ENCODE measurements at places on chromosomes 2 and 18.

DNA sequence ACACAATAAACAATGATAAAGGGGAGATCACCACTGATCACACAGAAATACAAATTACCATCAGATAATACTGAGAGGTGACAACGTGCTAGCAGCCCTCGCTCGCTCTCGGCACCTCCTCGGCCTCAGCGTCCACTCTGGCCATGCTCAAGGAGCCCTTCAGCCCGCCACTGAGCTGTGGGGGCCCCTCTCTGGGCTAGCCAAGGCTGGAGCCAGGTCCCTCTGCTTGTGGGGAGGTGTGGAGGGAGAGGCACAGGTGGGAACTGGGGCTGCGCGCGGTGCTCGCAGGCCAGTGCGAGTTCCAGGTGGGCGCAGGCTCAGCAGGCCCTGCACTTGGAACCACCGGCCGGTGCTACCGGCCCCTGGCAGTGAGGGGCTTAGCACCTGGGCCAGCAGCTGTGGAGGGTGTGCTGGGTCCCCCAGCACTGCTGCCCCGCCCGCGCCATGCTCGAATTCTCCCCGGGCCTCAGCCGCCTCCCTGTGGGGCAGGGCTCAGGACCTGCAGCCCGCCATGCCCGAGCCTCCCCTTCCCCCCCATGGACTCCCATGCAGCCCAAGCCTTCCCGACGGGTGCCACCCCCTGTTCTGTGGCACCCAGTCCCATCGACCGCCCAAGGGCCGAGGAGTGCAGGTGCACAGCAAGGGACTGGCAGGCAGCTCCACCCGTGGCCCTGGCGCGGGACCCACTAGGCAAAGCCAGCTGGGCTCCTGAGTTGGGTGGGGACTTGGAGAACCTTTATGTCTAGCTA, 340.0 kb upstream of the GULP1 start:
- DNase-seq = no peak

- no peak for DNase-seq
These were observed 7.9 kb downstream of the PCBP1 start for GRCh38 chr2:70094978-70095719.

- peak; percentile 53 for DNase-seq
These were observed 2.3 kb downstream of the ZFP36L2 start for GRCh38 chr2:43224131-43224570.

- DNase-seq = peak; percentile 18
These were observed 26.8 kb downstream of the MPHOSPH10 start for GRCh38 chr2:71157124-71157793.

DNA sequence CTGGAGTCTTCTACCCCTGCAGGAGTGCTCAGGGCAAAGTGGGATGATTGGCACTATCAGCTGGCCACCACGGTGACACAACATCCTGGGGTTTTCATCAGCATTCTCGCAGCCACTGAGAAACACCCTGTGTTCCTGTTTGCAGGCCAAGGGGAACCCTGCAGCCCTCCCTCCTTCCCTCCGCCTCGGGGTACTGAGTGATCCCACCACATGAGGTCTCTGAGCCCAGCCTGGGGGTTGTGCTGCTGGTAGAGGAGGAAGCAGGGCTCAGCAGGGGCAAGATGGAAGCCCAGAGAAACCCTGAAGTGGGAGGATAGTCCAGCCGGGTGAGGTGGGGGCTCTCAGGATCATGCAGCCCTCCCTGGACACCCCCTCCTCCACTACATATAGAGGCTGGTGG, at the start of gene OXER1:
TSS of gene OXER1 (minus strand) at position 40 of the 400 bp plus-strand sequence. CDS start 73 bp downstream, outside the sequence.
- no peak for DNase-seq

GRCh38 chr2:33011941-33012340, 65.2 kb downstream of the LTBP1 start:
- no peak for DNase-seq

- DNase-seq = no peak
These were observed 349.1 kb upstream of the MAP2 start for GRCh38 chr2:209074711-209075110.

- DNase-seq = no peak
These were observed 1262.9 kb downstream of the SUCLG1 start for GRCh38 chr2:83196225-83196624.

DNA sequence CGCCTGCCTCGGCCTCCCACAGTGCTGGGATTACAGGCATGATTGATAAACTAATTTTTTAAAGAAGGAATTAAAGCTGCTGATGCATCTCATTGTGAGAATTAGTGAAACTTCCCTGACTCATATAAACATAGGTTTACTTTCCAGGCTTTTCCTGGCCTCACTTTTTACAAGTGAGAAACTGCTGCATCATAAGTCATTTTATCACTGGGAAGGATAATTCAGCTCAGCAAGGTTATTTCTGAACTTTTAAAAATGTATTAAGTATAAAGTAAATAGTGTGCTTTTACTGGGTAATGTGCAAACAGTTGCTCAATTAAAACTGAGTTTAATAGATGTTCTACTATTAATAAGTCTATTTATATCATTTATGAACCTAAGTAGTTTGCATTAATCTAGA, 1130.3 kb upstream of the CDH2 start:
- no peak for DNase-seq

GRCh38 chr2:9639000-9639602, 8.3 kb upstream of the YWHAQ start:
- no peak for DNase-seq

DNA sequence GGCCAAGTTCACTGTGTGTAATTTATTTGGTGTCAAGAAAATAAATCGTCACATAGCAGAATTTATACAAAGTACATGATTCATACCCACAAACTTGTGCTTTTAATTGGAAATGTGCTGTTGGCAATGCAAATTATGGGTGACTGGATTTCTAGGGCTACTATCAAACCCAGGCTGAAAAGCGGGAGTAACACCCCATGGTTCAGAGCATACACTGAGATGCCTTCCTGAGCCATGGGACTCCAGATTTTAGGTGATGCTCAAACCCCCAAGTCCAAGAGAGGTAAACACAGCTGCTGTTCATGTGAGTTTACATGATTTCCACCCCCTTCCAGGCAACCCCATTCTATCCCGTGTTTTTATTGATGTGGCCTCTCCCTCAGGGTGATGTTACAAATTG, 565.9 kb upstream of the ID2 start:
- no peak for DNase-seq

GRCh38 chr18:58601468-58602266, 27.2 kb downstream of the ALPK2 start:
- no peak for DNase-seq

- no peak for DNase-seq
These were observed 350.8 kb upstream of the RGPD4 start for GRCh38 chr2:107475859-107476258.

DNA sequence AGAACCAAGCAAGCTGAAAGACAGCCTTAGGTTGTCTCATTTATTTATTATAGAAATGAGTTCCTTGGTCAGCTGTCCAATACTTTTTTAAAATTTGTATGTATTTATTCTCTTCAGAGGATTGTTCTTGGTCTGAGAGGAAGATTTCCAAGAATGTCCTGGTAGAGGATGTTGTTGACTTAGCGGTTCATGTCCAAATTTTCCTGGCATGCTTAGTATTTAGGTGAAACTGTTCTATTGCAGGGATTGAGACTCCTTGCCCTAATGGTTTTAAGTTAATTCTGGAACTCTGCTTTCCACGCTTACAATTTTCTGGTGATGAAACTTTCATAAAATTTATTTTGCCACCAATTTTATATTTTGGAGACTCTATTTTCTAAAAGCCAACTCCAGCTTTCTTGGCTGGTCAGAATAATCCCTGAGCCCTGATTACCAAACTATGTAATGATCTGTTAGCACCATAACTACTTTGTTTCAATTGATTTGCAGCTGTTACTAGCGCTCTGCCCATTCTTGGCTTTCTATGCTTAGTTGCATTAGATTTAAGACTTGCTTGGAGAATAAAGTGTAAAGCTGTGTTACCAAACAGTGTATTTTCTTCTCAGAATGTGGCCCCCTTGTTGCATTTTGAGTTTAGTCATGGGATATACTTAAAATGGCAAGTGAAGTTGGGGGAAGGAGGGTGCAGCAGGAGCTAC, 1868.8 kb upstream of the CELF4 start:
- no peak for DNase-seq

DNA sequence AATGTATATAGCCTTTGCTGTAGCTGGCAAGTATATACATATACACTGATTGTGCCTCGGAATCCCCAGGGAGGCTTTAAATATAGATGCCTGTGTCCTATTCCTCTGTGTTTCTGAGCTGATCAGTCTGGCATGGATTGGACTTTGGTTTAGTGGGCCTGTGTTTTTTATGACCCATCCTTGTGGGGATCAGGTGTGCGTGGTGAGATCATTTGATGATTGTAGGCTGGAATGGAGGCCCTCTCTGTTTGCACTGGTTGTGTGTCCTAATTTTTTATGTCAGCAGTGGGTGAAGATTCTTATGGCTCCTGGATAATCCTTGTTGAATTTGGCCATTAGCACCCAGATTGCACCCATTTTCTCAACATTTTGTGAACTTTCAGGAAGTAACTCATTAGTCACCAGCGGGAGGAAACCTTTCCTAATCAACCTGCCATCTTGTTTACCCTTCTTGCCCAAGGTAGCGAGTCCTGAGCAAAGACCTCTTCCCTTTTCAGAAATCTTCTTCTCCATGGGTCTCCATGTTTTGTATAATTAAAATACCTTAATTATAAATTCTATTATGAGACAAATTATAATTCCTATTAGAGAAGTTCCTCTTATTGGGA, 75.8 kb downstream of the UGGT1 start:
- no peak for DNase-seq

DNA sequence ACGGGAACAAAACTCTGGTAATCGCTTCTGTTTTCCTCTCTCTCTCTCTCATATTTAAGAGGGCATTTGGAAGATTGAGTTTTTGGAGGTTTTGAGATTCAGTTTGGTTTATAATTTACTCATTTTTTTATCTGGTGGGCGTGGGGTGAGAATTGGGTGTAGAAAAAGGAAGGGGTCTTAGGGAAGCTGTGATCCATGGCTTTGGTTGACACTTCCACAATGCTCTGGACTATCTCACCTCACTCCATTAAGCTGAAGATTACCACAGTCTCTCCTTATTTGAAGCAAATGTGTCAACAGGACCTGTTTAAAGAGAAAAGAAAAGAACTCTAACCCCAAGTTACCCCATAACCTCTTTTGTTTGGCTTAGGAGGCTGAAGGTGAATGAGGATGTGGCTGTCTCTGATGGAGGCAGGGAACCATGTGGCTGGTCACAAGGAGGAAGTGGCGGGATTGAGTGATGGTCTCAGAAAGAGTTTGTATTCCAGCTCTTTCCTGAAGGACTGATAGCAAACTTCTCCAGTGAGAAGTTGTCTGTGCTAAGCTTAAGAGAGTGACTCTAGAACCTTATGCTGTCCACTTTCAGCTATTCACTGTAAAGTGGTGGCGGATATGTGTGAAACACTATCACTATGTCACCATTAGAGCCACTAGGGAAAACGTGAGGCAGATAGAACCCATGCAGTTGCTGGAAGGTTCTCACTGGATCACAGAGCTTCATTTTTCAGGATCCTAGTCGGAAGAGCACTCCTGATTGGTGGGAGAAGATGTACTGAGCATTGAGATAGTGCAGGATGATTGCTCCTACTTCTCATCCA, 934 bp downstream of the ZNF804A start:
- no peak for DNase-seq

DNA sequence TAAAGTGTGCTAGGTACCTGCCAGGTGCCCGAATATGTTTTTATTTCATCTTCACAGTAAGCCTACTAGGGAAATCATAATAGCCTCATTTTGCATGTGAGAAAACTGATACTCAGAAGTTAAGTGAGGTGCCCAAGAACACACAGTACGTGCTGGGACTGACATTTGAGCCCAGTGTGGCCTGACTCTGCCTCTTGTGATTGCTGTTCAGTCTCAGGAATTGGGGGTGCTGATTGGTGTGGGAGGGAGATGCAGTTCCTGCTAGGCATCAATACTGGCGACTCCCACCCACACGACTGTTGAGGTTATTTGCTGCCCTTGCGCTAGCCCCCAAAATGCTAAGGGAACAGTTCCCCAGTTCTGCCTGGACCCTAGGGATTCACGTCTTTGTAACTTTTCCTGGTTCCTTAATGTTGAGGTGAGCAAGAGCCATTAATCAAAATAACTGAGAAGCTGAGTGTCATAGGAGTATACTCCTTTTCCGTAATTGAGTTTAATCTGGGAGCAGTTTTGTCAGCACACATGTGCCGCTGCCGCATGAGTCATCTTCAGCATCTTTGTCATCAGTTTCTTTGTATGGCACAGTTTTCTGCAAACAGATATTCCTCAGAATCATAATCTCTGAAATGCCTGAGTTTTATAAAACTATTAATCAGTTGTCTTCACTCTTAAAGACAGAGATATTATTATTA, 120.7 kb downstream of the NCK2 start:
- DNase-seq = no peak

DNA sequence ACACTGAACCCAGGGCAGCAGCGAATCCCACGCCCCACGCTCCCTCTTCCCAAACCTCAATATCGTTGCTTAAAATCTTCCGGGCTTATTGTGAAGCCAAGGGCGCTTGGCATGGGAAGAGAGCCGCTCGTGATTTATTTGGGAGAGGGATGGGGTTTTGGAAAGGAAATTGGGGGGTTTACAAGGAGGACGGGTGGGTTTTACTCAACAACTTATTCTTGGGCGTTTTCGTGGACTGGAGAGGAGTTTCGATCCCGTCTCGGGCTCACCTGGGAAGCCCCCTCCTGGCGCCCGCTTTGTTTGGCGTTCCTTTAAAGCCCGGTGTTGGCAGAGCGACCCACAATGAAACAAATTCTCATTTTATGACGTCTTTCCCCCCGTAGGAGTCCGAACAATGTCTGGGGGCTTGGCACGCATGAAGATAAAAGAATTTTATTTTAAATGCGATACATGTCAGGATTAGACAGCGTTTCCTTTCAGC, 135.3 kb downstream of the INSIG2 start:
- no peak for DNase-seq

- DNase-seq = no peak
These were observed 16.4 kb upstream of the KIAA2012 start for GRCh38 chr2:202056611-202057010.

DNA sequence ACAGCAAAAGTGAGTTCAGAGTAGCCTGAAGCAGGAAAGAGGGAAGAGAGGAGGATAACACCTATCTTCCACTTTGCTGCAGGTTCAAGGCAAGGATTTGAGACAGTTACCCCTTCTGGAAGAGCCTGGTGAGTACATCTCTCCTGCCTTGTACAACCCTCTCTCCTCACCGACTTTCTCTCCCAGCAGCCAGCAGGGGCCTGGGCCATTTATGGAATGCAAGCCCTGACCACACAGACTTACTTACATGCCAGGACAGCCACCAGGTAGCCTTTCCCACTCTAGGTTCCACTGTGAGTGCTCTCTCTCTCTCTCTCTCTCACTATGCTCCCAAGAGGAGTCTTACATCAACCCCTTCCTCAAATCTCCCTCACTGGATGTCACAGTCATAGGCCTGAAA, 57.0 kb downstream of the BCL11A start:
- no peak for DNase-seq

GRCh38 chr18:25621144-25621543, 269.2 kb upstream of the ZNF521 start:
- no peak for DNase-seq

- DNase-seq = no peak
These were observed 792.7 kb downstream of the RNF144A start for GRCh38 chr2:7709907-7710306.

- DNase-seq = no peak
These were observed 160.9 kb downstream of the ZEB2 start for GRCh38 chr2:144358979-144359541.
